NCI-H2029 treated with DMSO at 0.1 percent for 48 hours (cell line): ENCODE measurements at places on chromosomes 5 and 9.

DNA sequence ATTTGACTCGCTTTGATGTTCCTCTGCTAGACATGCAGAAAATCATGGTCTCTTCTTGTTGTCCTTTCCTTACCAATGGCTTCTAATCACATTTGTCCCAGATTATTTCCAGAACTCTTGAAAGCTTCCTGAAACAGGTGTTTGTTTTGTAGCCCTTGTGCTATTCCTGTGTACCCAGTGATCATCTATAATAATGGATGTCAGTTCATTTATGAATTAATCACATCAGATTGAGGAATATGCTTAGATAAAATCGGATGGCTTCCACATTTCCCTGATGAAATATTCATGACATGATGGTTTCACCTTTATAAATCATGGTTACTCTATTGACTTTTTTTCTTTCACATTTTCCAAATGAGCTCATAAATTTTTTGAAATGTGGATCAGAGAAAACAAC, 359.0 kb upstream of the DMAC1 start:
- DNase-seq, result no peak

GRCh38 chr5:6080930-6081726, 297.2 kb downstream of the MED10 start:
- DNase-seq, result no peak

DNA sequence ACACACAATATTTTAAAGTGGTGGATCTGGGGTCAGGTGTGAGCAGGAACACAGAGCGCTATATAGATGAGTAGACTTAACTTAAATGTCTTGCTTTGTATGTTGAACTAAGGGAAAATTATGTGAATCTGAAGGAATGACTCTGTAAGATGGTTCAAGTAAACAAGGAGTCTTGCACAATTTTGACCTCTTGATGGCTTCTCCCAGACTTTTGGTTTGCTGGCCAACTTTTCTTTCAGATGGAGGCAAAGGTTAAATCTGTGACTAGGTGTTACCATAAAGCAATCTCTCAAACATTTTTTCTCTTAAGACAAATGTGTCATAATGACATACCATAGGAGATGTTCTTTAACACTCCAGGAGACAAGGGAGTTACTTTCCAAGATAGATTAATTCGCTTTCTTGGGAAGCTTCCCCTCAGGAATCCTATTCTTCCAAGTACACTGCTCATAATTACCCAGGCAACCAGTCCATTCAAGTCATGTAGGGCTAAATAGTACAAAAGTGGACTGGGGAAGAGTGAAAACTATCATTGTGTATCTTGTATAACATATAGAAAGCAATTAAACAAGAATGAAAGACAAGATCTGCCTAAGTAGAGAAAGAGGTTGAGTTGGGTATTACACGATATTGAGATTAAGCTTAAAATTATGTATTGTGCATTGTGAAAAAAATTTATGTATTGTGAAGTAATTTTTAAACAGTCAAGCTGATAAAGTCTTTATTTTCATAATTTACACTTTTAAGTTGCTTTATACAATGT, 60.3 kb upstream of the SLC27A6 start:
- DNase-seq, result no peak

DNA sequence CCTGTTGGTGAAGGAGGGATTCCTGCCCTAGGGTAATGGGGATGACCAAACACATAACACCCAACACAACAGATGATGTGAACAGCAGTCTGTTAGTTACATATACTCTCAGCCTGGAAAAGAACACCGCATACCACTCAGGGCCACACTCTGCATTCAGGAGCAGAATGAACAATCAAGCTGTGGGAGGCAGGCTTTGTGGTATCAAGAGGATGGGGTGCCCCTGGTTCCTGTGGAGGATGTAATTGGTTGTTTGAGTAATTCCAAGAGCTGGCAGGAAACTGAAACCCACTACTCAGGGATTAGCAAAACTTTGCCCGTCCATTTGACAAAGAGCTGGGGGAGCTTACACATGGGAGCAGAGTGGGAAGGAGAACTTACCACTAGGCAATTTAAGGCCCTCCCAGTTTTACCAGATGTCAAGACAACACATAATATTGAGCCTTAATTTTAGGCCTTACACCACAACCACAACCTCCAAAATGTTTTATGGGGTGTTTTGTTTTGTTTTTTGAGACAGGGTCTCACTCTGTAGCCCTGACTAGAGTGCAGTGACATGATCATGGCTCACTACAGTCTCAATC, 15.6 kb upstream of the PRKAA1 start:
- no peak for DNase-seq

DNA sequence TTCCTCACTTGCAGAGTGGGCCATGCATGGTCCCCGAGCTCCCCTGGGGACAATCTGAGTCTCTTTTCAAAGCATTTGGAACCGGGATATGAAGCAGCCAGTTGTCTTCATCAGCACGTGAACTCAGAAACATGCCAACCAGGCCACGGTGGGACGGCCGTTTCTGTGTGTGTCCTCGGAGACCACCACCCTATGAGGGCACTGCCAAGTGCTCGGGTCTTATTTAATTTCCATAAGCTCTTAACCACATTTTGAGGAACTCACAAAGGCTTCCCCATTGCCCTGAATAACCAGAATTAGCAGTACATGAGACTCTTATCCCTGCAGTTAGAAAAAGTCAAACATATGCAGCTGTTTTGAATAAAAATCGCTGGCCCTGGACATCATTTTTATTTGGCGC, 60.1 kb downstream of the OTULIN start:
- DNase-seq, result no peak
